ENCODE measurements at places on chromosomes 16 and 17. TPM values are rescaled to one million over a fixed set of nuclear protein-coding genes. Genes with fewer than 3 reads are reported as not detected.

The PLA2G10 gene
- not detected for total RNA-seq

The SOCS1 gene
- total RNA-seq: 35.4 TPM

The PLCG2 gene
- total RNA-seq: 243 TPM

The C16orf96 gene
- 0.05 TPM for total RNA-seq

The SCN4A gene
- total RNA-seq: 0.08 TPM

The IL21R gene
- 138 TPM for total RNA-seq

The PIMREG gene
- 31.2 TPM for total RNA-seq

The TBC1D3 gene
- total RNA-seq: not detected

The TEX14 gene
- 0.37 TPM for total RNA-seq

The ZNF629 gene
- total RNA-seq: 0.69 TPM

The DPEP2 gene
- 2.7 TPM for total RNA-seq

The SOST gene
- total RNA-seq: not detected

The TBC1D28 gene
- total RNA-seq: not detected

The ATP6V0D1 gene
- total RNA-seq: 67.7 TPM

The GPRC5B gene
- total RNA-seq: 0.32 TPM

The NPIPA8 gene
- not detected for total RNA-seq
